H9 (cell line): ENCODE measurements at places on chromosomes 2 and 18. TPM values are rescaled to one million over a fixed set of nuclear protein-coding genes. Genes with fewer than 3 reads are reported as not detected.

DNA sequence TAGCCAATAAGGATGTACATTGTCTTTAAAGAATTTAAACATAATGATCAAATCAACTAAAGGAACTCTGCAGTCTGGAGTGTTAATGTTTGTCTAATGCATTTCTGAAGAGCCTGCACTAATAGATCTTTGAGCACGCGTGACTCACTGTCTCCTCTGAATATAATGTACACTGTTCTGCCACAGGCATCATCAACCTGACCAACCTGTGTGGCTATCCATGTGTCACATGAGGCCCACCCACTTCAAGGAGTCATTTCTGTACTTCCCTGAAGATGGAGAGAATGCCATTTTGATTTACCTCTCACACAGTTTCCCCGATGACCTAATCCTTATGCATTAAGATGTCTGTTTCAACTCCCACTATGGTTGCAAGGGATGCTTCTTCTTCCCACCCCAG lies 434.0 kb upstream of the SPHKAP start:
- no peak overlapping the region for H3K27ac ChIP-seq
- H3K36me3 ChIP-seq = no peaks in the 10 kb centered on the region
- no peaks in the 10 kb centered on the region for H3K4me1 ChIP-seq
- no peak overlapping the region for H3K4me3 ChIP-seq
- no peak for DNase-seq
- H3K27me3 ChIP-seq = no peaks in the 10 kb centered on the region

DNA sequence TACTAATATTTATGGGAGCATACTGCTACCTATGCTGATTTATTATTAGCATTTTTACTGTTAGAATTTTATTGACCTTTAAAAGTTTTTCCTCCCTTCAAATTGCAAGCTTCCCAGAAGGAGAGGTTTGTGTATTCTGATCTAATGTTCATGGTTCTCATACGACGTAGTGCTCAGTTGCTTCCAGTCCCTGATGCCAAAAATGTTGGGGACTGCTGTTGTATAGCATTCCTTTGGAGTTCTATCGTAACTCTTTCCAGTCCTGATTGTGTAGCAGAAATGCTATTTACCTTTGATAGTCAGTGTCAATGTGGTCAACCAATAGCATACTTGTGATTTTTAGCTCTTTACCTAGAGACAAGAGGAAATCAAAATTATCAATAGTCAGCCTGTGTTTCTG lies 69.5 kb upstream of the ZSWIM2 start:
- H3K27ac ChIP-seq = no peak overlapping the region
- H3K36me3 ChIP-seq = no peaks in the 10 kb centered on the region
- H3K4me3 ChIP-seq = no peak overlapping the region
- no peaks in the 10 kb centered on the region for H3K27me3 ChIP-seq

GRCh38 chr2:239576784-239577685 lies 176.2 kb upstream of the HDAC4 start:
- H3K27me3 ChIP-seq = no peaks in the 10 kb centered on the region
- H3K36me3 ChIP-seq = no peaks in the 10 kb centered on the region
- H3K4me1 ChIP-seq = no peaks in the 10 kb centered on the region
- DNase-seq = no peak
- H3K4me3 ChIP-seq = no peak overlapping the region
- H3K27ac ChIP-seq = no peak overlapping the region

GRCh38 chr2:191188550-191189093 lies 37.8 kb upstream of the STAT4 start:
- H3K4me3 ChIP-seq = no peak overlapping the region
- DNase-seq = no peak
- H3K36me3 ChIP-seq = no peaks in the 10 kb centered on the region
- H3K27ac ChIP-seq = no peak overlapping the region
- no peaks in the 10 kb centered on the region for H3K27me3 ChIP-seq
- H3K4me1 ChIP-seq = no peaks in the 10 kb centered on the region

DNA sequence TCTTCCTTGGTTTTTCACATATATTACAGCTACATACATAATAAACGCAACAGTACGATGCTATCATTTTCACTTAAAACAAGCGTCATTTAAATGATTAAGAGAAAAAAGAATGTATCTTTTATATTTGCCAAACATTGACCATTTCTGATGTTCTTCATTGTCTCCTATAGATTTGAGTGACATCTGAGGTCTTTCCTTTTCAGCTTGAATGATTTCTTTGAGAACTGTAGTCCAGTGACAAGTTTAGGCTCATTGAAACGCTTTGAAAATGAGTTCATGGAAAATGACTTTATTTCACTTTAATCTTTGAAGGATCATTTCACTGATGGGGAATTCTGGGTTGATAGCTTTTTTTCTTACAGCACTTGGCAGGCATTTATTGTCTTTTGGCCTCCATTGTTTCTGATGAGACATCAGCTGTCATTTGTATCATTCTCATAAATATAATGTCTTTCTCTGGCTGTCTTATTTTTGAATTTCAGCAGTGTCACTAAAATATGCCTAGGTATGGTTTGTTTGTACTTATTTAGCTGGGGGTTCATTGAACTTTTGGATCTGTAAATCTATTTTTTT lies 10.9 kb downstream of the TGIF1 start:
- H3K27me3 ChIP-seq = no peaks in the 10 kb centered on the region
- no peak overlapping the region for H3K27ac ChIP-seq
- H3K36me3 ChIP-seq = peaks cover 40% of the 10 kb centered on the region

DNA sequence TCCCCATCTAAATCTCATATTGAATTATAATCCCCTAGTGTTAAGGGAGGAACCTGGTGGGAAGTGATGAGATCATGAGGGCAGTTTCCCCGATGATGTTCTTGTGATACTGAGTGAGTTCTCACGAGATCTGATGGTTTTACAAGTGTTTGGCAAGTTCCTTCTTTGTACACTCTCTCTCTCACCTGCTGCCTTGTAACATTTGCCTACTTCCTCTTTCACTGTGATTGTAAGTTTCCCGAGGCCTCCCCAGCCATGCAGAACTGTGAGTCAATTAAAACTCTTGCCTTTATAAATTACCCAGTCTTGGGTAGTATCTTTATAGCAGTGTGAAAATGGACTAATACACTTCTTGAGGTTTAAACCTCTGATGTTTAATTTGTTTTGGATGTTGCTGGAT lies 177.5 kb downstream of the CD8B2 start:
- H3K36me3 ChIP-seq = peaks cover 8% of the 10 kb centered on the region
- no peak overlapping the region for H3K27ac ChIP-seq
- DNase-seq = no peak
- no peak overlapping the region for H3K4me3 ChIP-seq

DNA sequence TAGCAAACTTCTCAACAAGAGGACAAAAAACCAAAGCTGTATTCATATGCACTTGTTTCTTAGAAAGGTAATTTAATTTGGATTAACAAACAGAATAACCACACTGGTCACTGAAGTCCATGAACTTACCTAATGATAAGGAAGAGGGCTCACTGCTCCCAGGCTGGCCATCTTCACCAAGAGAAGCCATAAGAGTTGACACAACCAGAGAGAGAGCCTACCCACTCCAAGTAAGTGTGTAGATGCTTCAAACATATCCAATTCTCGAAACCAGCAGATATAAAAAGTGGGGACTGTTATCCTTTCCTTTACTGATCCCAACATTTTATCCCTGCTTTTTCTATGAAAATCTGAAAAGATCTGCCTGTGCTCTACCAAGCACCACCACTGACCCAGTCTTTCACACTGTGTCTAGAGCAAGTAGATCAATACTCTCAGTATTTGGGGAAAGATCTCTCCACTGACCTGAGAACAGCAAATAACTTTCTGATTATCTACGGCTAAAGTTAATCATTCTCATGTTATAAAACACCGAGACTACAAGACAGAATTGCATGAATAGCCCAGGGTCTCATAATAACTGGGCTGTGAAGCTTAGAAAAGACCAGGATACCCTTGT lies 111.5 kb upstream of the RNU4ATAC start:
- no peaks in the 10 kb centered on the region for H3K4me1 ChIP-seq
- no peak overlapping the region for H3K4me3 ChIP-seq
- H3K27ac ChIP-seq = no peak overlapping the region
- H3K27me3 ChIP-seq = no peaks in the 10 kb centered on the region

DNA sequence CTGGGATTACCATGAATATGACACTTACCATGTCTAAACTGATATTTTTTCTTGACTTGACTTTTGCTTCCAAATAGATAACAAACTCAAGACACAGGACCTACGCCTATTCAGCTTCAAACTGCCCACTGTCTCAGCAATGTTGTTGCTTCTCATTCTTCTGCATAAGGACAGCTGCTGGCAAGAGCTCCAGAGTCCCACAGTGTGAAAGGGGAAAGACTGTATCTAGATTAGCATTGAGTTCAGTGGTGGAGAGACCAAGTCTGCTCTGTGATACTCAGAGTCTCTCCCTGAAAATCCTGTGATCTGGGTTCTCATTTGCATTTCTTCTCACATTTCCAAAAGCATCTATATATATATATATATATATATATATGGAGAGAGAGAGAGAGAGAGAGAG lies 247.9 kb upstream of the NT5C1B start:
- DNase-seq = no peak
- H3K4me3 ChIP-seq = no peak overlapping the region
- no peaks in the 10 kb centered on the region for H3K27me3 ChIP-seq
- H3K4me1 ChIP-seq = peaks cover 11% of the 10 kb centered on the region; the same call in 1 of the 2 replicates
- H3K27ac ChIP-seq = no peak overlapping the region

DNA sequence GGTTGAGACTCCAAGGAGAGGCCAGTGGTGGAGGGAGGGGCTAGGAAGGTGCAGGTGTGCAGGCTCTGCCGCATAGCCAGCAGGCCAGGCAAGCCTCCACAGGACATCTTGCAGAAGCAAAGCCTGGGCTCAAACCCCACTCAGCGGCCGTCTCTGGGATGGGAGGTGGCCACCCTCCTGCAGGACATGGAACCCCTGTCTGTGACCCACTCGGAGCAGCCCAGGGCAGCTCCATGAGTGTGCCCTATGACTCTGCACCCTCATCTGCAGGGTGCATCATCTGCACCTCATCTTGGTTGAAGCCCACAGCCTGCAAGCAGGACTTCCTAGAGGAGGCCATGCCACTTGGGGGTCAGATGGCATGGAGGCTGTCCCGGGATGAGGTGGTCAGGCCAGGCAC lies 46.3 kb downstream of the GPC1 start:
- no peaks in the 10 kb centered on the region for H3K36me3 ChIP-seq
- DNase-seq = no peak
- no peak overlapping the region for H3K4me3 ChIP-seq
- H3K27me3 ChIP-seq = no peaks in the 10 kb centered on the region
- H3K27ac ChIP-seq = no peak overlapping the region

DNA sequence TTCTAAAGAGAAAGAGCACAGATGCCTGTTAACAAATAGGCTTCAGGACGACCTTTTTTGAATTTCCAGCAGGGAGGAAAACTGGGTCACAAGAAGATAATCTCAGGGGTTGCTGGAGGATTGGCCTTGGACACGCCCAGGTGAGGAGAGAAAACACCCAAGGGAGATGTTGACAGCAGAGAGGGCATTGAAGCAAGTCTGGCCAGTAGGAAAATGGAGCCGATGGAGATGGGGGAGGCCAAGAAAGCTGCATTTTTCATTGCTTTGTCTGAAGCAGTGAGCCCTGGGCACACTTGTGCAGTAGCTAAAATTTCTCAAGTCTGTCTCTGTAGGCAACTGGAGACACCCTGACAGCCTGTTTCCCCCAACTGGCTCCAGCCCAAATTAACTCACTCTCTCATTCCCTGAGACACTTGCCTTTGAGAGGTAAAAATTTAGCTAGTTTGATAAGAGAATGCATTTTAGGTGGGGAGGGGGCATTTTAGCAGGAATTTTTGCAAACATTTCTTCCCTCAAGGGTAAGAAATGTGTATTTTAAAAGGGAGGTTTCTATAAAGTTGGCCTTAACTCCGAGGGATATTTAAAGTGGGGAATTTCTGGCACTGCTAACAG lies 165.5 kb downstream of the TGIF1 start:
- H3K36me3 ChIP-seq = no peaks in the 10 kb centered on the region; the same call in 2 of the 3 replicates
- H3K27me3 ChIP-seq = no peaks in the 10 kb centered on the region
- DNase-seq = no peak
- no peak overlapping the region for H3K4me3 ChIP-seq

DNA sequence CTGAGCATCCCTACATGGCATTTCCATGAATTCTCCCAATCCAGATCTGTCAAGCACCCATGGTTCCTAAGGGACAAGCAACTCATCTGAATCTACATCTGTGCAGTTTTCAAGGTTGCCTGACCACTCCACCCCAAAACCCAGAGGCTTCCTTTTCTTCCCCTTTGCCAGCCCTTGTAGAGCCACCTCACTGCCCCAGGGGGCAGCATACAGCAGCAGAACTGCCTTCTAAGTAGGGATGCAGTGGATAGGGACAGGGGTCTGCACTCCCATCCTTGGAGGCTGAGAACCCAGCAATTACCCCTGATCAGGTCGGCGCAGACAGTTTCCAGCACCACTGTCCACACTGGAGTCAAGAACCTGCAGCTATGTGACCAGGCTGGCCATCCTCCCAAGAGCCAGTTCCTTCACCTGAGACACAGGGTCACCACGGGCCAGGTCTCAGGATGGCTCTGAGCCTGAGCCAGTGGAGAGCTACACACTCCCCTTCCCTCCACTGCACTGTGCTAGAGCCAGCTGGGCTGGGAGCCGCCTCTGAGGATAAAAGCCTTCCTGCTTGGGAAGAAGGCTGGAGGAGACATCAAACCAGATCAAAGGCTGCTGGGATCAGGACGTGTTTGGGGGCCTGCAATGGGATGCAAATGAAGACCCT lies 283.1 kb downstream of the CELF4 start:
- DNase-seq = peak; percentile 48
- no peak overlapping the region for H3K4me3 ChIP-seq
- no peaks in the 10 kb centered on the region for H3K4me1 ChIP-seq
- no peaks in the 10 kb centered on the region for H3K27me3 ChIP-seq
- H3K27ac ChIP-seq = no peak overlapping the region

DNA sequence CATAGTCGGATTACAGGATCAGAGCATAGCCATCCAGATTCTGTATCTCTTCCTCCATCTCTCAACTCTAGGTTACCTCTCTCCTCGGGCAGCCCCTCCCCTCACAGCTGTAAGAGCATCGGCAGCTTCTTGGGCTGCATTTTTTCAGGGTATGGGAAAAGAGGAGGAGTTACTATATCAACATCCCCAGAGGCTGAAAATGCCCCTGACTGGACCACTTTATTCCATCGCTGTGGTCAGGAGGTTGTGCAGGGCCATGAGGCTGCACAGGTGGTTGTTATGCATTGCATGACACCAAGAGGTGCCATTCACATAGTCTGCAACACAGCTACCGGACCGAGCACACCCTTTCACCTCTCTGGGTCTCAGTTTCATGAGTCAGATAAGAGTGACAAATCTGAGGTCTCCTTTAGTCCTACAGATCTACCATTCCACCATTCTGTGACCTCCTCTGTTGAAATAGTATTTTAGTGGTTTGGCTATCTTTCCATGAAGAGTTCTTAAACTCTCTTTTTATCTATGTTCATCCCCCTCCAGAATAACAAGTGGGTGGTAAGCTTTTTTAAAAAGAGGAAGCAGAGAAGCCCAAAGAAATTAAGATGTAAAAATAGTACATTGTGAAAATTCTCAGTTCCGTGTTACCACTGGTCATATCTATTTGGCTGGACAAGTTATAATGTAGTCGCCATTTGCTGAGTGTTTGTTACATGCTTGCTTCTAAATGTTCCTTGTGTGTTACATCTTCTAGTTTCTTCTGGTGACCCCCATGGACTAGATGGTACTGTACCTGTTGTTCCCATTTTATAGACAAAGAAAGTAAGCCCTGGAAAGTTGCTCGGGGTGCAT lies 56.6 kb upstream of the SLC1A4 start:
- H3K27ac ChIP-seq = no peak overlapping the region
- no peak for DNase-seq

EEF1B2 gene
- total RNA-seq = 763 and 768 TPM in 2 replicates

ADD2 gene
- total RNA-seq = 124 TPM in 2 replicates

APLF gene
- 3.6 and 3.7 TPM in 2 replicates for total RNA-seq

TMEM178A gene
- total RNA-seq = 7.5 and 7.8 TPM in 2 replicates
